ENCODE measurements at places on chromosomes 5 and 9.

DNA sequence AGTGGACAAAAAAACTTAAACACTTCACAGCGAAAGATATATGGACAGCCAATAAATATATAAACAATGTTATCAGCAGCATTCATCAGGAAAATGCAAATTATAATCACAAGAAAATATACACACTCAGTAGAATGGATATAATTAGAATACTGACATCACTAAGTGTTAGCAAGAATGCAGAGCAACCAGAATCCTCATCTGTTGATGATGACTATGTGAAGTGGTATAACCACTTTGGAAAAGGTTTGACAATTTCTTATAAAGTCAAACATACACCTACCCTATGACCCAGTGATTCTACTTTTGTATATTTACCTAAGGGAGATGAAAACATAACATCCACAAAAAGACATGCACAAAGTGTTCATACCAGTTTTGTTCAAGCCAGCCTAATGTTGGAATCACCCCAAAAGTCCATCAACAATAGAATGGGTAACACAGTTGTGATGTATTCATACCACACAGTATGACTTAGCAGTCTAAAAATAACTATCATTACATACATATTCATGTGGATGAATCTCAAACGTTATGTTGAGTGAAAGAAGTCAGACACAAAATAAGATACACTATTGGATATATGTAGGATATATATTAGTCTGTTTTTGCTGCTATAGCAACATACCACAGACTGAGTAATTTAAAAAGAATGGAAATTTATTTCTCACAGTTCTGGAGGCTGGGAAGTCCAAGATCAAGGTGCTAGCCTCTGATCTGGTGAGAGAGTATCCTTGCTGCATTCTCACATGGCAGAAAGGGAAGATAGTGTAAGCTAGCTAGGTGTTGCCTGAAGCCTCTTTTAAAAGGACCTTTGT, 148.8 kb upstream of the ADAMTSL1 start:
- no peak for DNase-seq

DNA sequence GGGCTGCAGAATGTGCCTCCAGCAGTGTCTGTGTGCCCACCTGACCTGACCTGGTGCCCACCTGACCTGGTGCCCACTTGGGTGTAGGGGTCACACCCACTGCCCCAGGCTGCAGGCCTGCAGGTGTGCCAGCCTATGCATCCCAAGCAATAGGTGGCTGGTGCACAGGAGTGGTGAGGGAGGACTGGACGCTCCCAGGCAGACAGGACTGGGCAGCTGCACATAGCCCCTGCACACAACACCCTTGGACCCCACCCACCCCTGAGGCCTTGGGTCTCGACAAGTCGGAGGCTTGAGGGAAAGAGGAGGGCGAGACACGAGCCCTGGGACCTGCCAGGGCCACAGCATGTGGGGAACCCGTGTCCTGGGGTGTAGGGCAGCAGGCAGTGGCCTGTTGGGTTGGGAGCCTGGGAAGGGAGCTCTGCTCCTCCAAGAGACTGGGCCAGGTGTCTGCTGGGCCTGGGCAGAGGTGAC, 10.8 kb upstream of the NRARP start:
- no peak for DNase-seq

- no peak for DNase-seq
Observed at GRCh38 chr5:170640731-170641588, 137.1 kb downstream of the KCNIP1 start.

DNA sequence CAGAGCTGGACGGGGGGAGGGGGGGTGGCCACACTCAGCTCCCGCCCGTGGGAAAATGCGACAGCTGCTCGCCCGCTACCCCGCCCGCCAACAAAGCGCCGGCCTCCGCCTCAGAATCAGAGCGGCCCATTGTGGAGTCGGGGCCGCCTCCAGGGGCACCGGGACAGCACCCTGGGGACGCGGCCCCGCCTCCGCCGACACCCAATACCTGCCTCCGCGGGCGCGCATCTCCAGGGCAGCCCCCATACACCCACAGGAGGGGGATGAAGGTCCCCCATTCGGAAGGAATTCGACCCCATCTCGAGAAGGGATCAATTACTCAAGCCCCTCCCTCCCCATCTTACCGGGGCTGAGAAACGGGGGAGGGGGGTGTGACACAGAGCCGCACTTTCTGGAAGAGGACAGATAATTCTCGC, 1.3 kb downstream of the NOTCH1 start:
- peak; percentile 43 for DNase-seq

- DNase-seq: no peak
Observed at GRCh38 chr5:132644177-132644576, 13.8 kb upstream of the IL13 start.

DNA sequence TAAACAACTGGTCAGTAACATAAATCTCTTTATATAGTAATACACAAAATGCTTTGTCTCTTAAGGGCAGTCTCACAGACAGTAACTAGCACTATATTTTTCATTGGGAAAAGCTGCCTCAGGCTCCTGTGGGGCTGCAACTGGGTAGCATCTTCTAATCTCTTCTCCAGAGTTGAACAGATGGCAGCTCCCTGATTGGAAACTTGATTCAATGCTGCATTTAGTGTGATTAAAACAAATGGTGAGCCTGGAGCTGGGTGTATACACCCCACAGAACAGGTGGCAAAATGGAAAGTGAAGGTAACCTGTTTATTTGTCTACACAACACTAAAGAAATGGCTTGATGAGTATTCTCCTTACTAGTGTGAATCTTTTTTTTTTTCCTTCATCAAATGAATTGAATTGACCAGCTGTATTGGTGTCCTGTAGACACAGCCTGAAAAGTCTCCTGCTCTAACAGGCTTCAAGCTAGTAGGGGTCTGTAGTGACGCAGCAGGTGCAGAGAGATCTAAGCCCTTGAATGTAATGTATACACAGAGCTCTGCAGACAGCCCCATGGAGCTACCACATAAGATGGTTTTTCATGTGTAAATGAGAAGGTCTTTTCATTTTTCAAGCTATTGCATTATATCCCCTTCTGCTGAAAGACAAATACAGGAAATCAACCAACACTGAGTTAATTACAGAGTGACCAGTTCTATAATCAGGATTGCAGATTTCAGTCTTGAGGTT, 43.3 kb downstream of the IZUMO3 start:
- no peak for DNase-seq

DNA sequence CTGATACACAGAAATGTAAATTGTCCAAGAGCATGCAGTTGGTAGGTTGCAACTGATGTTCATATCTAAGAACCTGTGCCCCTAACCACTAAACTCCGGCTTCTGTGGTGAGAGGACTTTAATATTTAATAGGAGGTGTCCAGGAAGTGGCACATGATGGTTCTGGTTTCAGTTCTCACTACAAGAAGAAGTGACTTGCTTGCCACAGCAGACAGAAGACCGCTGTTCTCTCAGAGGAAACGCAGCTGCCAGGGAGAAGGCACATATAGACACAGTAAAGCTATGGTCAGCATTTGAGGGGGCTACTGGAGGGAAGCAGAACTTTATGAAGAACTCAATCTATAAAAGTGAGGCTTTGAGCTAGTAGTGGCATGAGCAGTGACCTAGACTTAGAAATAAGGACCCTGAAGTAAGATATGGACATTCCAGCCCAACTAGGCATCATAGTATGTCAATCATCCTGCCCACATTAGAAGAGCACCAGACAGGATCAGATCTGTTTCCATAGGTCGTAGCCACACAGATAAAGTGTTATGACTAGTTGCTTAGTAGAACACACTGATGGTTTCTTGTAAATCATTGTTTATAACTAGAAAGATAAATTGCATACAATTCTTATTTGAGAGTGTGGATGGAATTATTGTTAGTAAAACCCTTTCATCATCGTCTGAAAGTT, 36.4 kb upstream of the DAB2 start:
- no peak for DNase-seq

DNA sequence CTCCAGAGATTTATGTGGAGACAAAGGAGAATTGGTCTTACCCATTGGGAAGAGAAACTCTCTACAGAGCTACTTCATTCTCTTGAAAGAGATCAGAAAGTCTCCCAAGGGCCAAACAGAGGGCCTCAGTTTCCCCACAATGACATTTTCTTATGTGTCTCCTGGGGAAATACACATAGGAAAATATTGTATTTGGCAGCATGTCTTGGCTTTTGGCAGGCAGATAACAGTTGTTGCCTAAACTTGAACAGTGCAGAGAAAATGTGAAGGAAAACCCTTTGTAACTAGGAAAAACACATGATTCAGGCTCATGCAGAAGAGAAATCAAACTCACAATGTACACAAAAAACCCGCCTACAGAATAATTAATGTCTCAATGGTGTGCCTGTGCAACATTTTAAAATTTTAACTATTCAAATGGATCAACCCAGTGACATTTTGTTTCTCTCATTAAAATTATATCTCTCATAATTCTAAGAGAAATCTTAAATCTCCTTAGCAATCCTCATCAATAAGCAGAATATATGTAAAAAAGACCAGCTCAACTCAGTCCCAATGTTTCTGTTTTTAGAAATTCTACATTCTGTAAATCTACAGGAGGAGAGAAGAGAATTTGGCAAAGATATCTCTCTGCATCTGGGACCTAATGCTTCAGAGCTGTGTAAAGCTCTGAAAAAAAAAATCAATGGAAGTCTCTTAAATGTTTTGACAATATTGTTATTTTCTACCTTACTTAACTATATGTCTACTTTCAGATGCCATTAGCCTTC, 205.1 kb downstream of the ADAMTSL1 start:
- no peak for DNase-seq

DNA sequence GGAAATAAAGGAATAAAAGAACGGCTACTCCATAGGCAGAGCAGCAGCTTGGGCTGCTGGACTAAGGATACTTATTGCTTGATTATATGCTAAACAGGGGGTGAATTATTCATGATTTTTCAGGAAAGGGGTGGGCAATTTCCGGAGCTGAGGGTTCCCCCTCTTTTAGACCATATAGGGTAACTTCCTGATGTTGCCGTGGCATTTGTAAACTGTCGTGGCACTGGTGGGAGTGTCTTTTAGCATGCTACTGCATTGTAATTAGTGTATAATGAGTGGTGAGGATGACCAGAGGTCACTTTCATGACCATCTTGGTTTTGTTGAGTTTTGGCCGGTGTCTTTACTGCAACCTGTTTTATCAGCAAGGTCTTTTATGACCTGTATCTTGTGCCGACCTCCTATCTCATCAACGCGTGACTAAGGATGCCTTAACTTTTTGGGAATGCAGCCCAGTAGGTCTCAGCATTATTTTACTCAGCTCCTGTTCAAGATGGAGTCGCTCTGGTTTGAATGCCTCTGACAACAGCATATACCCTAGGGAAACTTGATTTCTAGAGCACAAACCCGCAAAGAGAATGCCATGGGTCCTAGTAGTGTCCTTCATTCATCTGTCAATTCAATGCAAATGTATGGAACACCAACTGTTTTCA, 47.8 kb upstream of the PWWP2A start:
- DNase-seq: no peak

GRCh38 chr5:135025730-135026644, 8.0 kb downstream of the PITX1 start:
- DNase-seq: no peak

GRCh38 chr5:108788142-108788541, 40.4 kb downstream of the FER start:
- DNase-seq: no peak

- DNase-seq: no peak
Observed at GRCh38 chr9:90988318-90988717, 186.7 kb downstream of the SYK start.

- DNase-seq: no peak
Observed at GRCh38 chr5:124910354-124911016, 164.0 kb upstream of the ZNF608 start.

DNA sequence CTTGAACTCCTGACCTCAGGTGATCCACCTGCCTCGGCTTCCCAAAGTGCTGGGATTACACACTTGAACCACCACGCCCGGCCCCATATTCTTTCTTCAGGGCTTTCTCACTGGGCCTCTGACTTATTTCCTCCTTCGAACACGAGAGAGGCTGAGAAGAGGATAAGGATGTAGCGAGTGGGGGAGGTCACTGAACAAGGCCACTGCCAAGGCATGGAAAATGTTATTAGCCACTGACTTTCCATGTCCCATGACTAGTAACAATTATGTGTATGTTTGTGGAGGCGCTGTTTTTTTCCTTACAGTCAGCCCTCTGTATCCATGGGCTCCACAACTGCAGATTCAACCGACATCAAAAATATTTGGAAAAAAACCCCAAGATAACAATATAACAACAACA, 12.3 kb upstream of the FCHSD1 start:
- DNase-seq: no peak

DNA sequence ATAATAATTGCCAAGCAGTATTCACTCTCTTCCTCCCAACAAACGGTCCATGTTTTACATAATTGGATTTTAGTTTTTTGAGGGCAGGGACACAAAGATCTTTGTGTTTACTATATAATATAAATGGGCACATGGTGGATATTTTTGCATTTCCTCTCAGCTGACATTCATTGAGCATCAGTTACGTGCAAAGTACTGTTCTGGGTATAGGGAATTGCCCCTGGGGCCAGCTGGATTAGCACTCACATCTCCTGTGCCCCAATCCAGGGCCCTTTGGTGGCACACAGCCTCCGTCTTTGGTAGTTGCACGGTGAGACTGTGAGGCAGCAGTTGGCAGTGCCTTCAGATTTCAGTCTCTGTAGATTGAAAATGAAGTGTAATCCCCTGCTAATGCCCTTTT, 1.6 kb downstream of the TDRD7 start:
- DNase-seq: no peak

GRCh38 chr5:22958462-22959262, 105.5 kb upstream of the CDH12 start:
- no peak for DNase-seq
